Tibial nerve (tissue), 4 donors: ENCODE measurements at places on chromosomes 13 and 19.

DNA sequence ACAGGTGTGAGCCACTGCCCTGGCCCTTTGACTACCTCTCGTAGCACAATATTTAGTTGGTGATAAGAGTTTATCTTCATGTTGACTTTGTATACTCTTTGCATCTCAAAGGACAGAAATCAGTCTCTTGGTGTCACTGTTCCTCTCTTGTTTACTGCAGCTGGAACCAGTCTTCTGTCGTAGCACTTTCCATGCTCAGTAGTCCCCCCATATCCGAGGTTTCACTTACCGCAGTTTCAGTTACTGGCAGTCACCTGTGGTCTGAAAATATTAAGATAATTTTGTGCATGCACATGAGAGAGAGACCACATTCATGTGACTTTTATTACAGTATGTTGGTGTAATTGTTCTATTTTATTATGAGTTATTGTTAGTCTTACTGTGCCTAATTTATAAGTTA lies 49.1 kb downstream of the WASF3 start:
- no peak for DNase-seq

DNA sequence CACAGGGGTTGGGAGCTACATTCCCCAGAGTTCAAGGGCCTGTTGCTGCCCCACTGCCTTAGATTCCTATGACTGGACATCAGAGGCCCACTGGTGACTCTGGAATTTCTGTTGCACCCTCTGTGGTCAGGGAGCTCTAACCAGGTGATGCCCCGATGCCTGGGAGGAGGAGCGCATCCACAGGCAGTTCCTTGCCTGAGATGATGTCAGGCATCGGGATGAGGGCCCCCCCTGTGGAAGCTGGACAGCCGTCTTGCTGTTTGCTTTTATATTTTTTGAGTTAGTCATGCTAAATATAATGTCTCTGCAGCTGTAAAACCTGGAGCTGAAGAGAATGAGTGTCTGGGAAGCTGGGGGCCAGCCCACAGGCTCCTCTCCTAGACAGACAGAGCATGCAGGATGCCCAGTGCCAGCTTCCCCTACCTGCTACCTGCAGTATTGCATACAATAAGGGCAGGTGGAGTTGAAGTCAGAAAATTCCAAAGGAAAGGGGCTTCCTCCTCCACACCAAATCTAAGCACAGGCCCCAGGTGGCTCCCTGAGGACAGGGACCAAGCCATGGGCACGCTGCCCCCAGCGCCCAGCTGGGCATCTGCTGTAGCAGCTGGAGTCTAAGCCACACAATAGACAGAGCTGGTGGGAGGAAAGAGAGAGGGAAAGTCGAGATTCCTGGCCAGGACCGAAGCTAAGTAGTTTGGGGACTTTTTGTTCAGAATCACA lies 16.2 kb downstream of the COL4A2 start:
- no peak for DNase-seq

GRCh38 chr13:93881411-93881810 lies 598.1 kb downstream of the DCT start:
- no peak for DNase-seq

DNA sequence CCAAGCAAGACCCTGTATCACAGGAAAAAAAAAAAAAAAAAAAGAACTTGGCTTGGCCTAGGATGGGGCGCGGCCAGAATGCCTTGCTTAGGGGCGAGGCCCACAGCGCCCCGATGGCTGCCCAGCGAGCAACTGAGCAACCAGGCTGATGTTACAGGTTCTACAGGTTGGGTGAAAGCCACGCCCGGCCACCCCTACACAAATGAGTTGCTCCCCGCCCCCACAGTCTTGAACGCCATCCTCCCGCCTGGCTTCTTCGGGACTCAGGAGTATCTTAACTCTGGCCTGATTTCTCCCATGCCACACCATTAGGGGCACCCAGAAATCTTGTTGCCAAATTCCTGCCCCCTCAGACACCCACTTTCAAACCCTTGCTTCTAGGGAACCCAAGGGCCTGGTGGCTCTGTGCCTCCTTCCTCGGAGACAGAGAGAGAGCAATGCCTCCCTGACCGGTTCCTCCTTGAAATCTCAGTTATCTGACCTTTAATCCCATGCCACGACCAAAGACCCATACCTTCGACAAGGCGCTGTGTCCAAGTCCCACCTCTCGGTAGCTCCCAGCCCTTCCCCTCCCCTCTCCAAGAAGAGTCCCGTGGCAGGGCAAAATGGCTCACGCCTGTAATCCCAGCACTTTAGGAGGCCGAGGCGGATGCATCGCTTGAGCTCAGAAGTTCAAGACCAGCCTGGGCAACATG lies 1.1 kb upstream of the CBLC start:
- no peak for DNase-seq

GRCh38 chr13:111139873-111140561 lies 24.9 kb downstream of the ARHGEF7 start:
- no peak for DNase-seq

GRCh38 chr19:4730740-4731171 lies 7.1 kb upstream of the DPP9 start:
- no peak for DNase-seq

DNA sequence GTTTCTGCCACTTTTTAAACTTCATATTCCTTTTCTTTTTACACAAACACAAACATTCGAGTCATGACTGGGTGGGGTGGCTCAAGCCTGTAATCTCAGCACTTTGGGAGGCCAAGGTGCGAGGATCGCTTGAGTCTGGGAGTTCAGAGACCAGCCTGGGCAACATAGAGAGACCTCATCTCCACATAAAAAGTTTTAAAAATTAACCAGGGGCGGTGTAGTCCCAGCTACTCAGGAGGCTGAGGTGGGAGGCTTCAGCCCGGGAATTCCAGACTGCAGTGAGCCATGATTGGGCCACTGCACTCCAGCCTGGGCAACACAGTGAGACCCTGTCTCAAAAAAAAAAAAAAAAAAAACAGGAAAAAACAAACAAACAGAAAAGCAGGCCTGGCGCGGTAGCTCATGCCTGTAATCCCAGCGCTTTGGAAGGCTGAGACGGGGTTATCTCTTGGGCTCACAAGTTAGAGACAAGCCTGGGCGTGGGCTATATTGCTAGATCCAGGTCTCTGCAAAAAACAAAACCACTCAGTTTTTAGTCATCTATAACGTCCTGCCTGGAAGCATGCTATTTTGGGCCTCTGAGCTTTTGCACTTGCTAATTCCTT lies 583 bp upstream of the BAX start:
- DNase-seq, result no peak

DNA sequence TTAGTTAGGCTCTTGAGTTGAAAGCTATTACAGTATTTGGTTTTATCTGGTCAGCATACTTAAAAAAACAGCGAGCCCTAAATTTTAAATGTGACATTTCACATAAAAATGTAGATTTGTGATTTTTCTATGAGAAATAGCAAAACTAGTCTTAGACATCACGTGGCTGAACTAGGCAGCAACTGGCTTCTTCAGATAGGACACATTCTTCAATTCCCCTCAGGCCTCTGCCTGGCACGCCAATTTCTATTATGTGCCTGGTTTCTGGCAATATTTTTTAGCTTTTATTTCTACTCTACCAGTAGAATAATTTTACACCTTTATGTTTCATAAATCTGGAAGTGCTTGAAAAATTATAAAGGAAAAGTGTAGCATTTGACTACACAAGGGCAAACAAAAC lies 433.7 kb downstream of the DIAPH3 start:
- DNase-seq, result no peak

DNA sequence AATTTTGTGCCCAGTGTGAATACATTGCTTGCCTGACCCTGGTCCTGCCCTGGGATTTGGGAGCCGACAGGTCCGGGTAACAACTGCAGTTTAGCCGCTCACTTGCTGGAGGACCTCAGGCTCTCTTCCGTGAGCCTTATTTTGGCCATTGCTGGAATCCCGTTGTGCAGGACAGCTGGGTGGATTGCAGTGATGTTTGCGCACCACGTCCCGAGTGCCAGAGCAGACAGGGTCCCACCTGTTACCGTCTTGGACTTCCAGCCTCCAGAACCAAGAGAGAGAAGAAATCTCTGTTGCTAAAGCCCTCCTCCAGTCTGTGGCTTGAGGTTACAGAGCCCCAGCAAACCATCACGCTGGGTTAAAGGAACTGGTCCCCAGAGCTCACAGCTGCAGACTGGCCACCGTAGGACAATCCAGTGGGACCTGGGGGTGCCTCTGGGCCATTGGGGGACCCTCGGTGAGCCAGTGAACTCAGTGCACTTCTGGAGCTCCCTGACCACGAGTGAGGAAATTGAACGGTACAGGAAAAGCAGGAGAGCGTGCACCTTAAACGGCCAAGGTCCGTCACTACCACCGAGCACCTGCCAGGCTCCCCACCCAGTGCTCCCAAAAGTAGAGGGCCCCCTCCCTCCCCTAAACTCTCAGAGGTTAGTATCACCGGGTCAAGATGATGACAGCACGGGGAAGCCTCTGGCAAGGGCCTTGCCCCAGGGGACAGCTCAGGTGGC lies 92.9 kb downstream of the GNG7 start:
- DNase-seq, result no peak

DNA sequence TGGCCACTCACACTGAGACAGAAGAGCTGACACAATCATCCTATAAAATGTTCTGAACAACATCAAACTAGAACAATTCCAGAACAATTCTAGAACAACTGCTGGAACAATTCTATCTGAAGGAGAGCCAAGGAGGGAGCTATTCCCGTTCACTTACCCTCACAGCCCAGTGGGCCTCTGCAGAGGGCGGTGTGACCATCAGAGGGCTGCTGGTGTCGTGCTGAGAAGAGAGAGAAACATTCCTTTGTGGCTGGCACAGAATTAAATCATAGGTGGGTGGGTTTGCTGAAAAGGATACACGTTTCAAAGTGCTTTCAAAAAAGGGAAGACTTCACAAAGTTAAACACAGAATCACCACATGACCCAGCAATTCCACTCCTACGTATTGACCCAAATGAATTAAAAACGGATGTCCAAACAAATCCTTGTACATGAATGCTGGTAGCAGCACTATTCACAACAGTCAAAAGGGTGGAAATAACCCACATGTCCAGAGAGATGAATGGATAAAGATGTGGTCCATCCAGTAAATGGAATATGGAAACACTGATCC lies 34.9 kb downstream of the EPS15L1 start:
- no peak for DNase-seq
